ENCODE measurements at places on chromosomes 6 and 20.

DNA sequence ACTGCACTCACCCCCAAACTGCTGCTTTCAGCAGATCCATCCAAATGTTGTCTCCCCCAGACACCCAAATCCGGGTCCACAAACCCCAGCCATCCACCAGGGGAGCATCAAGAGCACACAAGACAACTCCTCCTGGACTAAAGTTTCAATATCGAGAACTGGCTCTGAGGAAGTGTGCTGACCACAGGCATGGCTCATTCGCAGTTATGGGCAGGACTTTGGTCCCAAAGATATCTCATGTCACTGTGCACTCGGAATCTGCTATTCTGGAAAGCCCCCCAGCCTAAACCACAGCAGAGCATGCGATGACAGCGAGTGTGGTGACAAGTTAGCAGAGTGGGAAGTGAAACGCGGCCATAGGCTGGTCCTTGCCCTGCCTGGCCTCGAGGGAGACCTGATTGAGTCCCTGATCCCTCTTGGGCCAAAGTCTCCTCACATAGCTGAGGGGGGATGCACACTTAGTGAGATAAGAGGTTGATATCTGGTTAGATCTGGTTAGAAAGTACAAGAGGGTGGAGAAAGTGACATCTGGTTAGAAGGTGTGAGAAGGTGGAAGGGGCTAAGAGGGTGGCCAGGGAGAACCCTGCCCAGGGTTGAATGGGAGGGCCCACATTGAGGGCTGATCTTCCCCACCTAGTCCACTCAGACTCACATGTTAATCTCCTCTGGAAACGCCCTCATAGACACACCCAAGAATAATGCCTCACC lies 149.7 kb downstream of the MRPL14 start:
- no peak for DNase-seq

DNA sequence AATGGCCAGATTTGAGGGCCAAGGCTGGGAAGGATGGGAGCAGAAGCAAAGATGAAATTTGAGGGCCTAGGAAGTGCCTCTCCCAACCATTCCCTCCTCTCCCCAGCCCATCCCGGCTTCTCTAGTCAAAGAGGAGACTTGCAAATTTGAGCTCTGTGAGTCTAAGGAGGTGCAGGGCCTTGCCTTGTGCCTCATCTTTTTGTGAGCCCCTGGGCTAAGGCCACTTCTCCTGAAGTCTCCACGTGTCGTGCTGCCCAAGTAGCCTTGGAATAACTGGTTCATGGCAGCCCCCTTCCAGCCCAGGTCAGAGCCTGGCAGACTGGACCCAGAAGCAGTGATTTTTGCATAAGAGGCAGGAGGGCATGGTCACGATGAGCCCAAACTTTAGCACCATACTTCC lies 6.7 kb downstream of the PTGIS start:
- DNase-seq, result no peak

GRCh38 chr6:13428583-13429405 lies 58.6 kb downstream of the GFOD1 start:
- DNase-seq, result no peak

- DNase-seq, result no peak
Observed at GRCh38 chr6:46312654-46313053, 141.9 kb upstream of the ENPP5 start.

- no peak for DNase-seq
Observed at GRCh38 chr6:41497994-41498393, 48.2 kb upstream of the FOXP4 start.

Data from stimulated activated CD8-positive, alpha-beta memory T cell treated with anti-CD3 and anti-CD28 coated beads, Interleukin-15, amount 100 ng/mL, for 24 hours (primary cell).